ENCODE measurements at places on chromosomes 12 and 14.

DNA sequence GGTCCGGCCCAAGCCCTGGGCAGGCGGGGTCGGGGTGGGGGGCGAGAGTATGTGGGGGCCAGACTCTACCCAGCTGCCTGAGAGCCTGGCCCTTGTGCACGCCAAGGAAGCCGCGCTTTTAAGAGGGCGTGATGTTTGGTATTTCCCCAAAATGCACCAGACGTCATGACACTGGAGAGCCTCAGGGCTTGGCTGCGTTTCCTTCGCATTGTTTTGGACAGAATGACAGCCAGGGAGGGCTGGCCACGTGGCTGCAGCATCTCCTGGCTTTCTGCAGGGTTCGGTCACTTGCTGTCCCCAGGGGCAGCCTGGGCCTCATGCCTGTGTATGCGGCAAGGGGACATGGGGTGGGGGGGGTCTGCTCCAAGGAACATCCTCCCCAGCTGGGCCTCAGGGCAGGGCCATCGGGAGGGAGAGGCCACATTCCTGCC lies 16.1 kb upstream of the NUDT14 start:
- no peak for DNase-seq

GRCh38 chr12:12405882-12406281 lies 49.0 kb downstream of the BORCS5 start:
- no peak for DNase-seq

- no peak for DNase-seq
These were observed 37.1 kb upstream of the LTBP2 start for GRCh38 chr14:74649167-74649566.

DNA sequence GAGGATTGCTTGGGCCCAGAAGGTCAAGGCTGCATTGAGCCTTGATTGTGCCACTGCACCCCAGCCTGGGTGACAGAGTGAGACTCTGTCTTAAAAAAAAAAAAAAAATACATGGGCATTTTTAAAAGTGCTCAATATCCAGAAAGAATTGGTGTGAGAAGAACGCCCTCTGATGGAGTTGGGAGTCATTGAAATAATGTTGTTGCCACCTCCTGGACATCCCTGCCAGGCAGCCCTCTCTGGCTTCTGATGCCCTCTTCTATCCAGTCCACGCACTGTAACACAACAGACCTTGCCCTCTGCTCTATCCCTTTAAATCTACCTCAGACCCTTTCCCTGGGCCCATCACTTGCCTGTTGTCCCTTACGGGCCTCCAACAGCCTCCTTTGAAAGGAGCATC lies 4.9 kb downstream of the PTGDR start:
- no peak for DNase-seq

GRCh38 chr12:24226745-24227350 lies 277.4 kb upstream of the SOX5 start:
- DNase-seq, result no peak

- DNase-seq, result no peak
These were observed 8.2 kb downstream of the SOCS2 start for GRCh38 chr12:93580682-93581081.

DNA sequence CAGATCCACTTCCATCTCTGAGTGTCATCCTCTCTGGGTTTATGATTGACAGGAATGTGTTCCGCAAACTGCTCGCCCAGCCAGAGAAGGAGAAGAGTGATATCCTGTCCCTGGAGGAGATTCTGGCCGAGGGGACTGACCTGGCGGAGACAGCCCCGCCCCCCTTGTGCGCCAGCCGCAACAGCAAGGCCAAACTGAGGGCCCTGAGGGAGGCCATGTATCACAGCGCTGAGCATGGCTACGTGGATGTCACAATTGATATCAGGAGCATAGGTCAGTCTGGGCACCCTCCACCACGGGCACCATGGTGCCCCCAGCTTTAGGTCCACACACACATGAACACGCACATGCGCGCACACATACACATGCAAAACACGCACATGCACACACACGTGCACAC lies 67.5 kb upstream of the PWP1 start:
- DNase-seq, result no peak

DNA sequence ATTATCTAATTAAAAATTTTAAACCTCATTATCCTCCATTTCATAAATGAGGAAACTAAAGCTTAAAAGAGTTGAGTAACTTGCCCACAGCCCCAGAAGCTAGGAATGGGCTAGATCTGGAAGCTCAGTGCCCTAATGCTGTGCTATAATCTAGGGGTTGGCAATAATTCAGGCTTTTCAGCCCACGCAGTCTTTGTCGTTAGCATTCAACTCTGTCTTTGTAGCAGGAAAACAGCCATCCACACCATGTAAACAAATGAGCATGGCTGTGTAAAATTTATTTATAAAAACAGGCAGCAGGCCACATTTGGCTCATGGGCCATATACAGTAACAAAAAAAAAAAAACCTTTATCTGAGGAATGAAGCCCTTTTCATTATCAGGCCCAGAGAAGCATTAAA lies 92.4 kb upstream of the OVCH1 start:
- DNase-seq, result no peak
